Activated naive CD8-positive, alpha-beta T cell treated with anti-CD3 and anti-CD28 coated beads for 36 hours (primary cell): ENCODE measurements at places on chromosomes 13 and 19. TPM values are rescaled to one million over a fixed set of nuclear protein-coding genes. Genes with fewer than 3 reads are reported as not detected.

- no peaks in the 10 kb centered on the region for H3K27me3 ChIP-seq
- no peak overlapping the region for H3K4me3 ChIP-seq
- peaks cover 2% of the 10 kb centered on the region for H3K36me3 ChIP-seq
- no peak for DNase-seq
- no peak overlapping the region for H3K27ac ChIP-seq
These were observed 66.5 kb downstream of the DGKH start for GRCh38 chr13:42114912-42115311.

XPO4 gene
- total RNA-seq = 34.5 TPM

- no peaks in the 10 kb centered on the region for H3K36me3 ChIP-seq
- no peak overlapping the region for H3K27ac ChIP-seq
- peaks cover 43% of the 10 kb centered on the region for H3K27me3 ChIP-seq
- peak overlapping the region; percentile 40 for H3K4me3 ChIP-seq
- peaks cover 11% of the 10 kb centered on the region for H3K4me1 ChIP-seq
These were observed 13.1 kb downstream of the TJP3 start for GRCh38 chr19:3721131-3721886.

DNA sequence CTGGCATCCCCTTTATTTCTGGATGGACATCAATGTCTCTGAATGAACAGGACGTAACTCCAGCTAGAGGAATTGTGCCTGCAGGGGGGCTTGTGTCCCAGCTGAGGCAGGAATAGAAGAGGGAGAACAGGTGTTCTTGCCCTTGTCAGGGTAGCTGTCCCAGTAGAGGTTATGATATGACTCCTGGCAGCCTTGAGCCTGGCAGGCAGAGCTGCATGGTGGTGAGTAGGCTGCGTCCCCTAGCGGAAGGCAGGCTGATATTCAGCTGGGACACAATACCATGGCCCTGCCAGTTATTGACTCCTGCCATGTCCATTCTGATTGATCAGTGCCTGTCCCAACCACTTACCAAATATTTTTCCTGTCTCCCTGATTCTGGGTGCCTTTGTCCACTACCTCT is 197.2 kb downstream of the RAP2A start:
- H3K36me3 ChIP-seq = no peaks in the 10 kb centered on the region
- H3K4me1 ChIP-seq = no peaks in the 10 kb centered on the region
- DNase-seq = no peak
- H3K4me3 ChIP-seq = no peak overlapping the region

GRCh38 chr19:56105090-56105701 is 15.9 kb downstream of the ZNF787 start:
- peak; percentile 48 for DNase-seq
- H3K4me1 ChIP-seq = peaks cover 30% of the 10 kb centered on the region
- no peaks in the 10 kb centered on the region for H3K27me3 ChIP-seq
- no peak overlapping the region for H3K4me3 ChIP-seq

GRCh38 chr13:75353781-75354193 is 128.2 kb downstream of the TBC1D4 start:
- H3K27ac ChIP-seq = no peak overlapping the region
- H3K4me3 ChIP-seq = no peak overlapping the region
- DNase-seq = no peak
- H3K27me3 ChIP-seq = no peaks in the 10 kb centered on the region

BEST2 gene
- total RNA-seq = not detected

DNA sequence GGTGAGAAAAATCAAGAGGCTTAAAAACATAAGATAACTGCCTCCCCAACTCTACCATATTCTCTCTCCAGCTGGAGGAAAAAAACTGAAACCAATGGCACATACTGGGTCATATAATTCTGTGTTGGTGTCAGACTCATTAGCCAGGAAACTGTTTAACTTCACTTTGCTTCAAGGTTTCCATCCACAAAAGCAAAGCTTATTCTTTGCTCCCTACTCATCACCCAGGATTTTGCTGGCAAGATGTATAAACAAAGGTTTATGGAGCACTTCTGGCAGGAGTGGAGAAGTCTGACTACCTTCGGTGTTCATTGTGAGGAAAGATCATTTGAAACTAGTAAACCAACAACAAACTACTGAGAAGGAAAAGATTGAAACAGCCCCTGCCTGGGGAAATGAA is 197.5 kb upstream of the SERP2 start:
- H3K27me3 ChIP-seq = no peaks in the 10 kb centered on the region
- H3K4me1 ChIP-seq = no peaks in the 10 kb centered on the region
- no peak for DNase-seq
- H3K4me3 ChIP-seq = no peak overlapping the region

DNA sequence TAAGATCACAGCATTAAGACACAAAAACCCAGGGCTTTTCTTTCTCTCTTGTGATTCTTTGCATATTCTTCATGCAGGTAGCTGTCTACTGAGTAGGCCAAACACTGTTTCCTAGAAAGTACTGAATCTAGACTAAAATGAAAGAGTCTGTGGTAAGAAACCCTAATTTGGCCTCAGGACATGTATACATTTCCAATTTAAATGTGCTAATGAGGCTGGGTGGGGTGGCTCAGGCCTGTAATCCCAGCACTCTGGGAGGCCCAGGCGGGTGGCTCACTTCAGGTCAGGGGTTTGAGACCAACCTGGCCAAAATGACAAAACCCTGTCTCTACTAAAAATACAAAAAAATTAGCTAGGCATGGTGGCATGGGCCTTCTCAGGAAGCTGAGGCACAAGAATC is 57.8 kb downstream of the MYCBP2 start:
- DNase-seq = no peak
- peaks cover 1% of the 10 kb centered on the region for H3K4me1 ChIP-seq
- no peak overlapping the region for H3K27ac ChIP-seq
- H3K36me3 ChIP-seq = peaks cover 23% of the 10 kb centered on the region
- H3K27me3 ChIP-seq = no peaks in the 10 kb centered on the region

DNA sequence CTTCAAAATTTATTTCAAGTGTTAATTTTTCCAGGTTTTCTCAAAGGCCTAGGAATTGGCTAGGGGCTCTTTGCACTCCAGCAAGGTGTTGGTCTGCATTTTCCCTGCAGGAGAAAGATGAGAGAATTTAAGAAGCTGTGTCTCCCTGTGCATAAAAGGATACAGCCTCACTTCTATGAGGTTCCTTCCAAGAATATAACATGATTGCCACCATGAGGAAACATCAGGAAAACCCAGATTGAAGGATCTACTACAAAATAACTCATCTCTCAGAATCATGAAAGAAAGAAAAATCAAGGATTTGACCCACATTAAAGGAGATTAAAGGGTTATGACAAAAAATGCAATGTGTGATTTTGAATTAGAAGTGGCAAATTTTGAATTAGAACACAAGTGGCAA is 69.9 kb downstream of the RUBCNL start:
- H3K27ac ChIP-seq = no peak overlapping the region
- H3K4me3 ChIP-seq = no peak overlapping the region
- H3K27me3 ChIP-seq = no peaks in the 10 kb centered on the region
- peaks cover 42% of the 10 kb centered on the region for H3K4me1 ChIP-seq
- H3K36me3 ChIP-seq = peaks cover 44% of the 10 kb centered on the region

S1PR5 gene
- total RNA-seq = not detected

ADPRHL1 gene
- 0.56 TPM for total RNA-seq

- no peaks in the 10 kb centered on the region for H3K4me1 ChIP-seq
- no peak for DNase-seq
- no peaks in the 10 kb centered on the region for H3K36me3 ChIP-seq
- no peaks in the 10 kb centered on the region for H3K27me3 ChIP-seq
These were observed 555.4 kb downstream of the KCTD12 start for GRCh38 chr13:76330761-76331160.

- DNase-seq = no peak
- H3K27me3 ChIP-seq = peaks cover 36% of the 10 kb centered on the region
- H3K4me1 ChIP-seq = peaks cover 13% of the 10 kb centered on the region
These were observed 60.8 kb upstream of the CEACAM21 start for GRCh38 chr19:41515015-41515652.

DNA sequence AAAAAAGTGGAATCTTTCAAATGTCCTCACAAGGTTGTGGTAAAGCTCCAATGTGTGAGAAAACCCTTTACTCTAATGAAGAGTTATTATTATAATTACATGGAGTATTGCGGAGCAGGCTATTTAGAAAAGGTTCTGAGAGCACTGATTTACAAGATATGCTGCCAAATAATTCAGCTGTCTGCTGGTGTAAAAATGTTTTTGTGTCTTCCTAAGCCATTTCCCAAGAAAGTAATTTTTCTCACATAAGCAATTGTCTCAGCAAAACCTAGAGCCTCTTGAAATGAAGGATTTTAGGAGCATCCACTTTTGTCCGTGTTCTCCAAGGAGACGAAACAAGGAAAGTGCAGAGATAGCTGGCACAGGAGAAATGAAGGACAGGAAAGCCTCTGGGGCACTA is 229.6 kb upstream of the STARD13 start:
- DNase-seq = no peak
- H3K27ac ChIP-seq = no peak overlapping the region
- peaks cover 3% of the 10 kb centered on the region for H3K27me3 ChIP-seq
- H3K36me3 ChIP-seq = no peaks in the 10 kb centered on the region
- H3K4me3 ChIP-seq = no peak overlapping the region
- H3K4me1 ChIP-seq = no peaks in the 10 kb centered on the region

- peak overlapping the region; percentile 88 for H3K27ac ChIP-seq
- H3K4me3 ChIP-seq = peak overlapping the region; percentile 95
- no peak for DNase-seq
- peaks cover 14% of the 10 kb centered on the region for H3K4me1 ChIP-seq
- no peaks in the 10 kb centered on the region for H3K27me3 ChIP-seq
- peaks cover 11% of the 10 kb centered on the region for H3K36me3 ChIP-seq
These were observed 16.0 kb upstream of the MRI1 start for GRCh38 chr19:13748169-13748828.

- H3K27ac ChIP-seq = no peak overlapping the region
- H3K4me3 ChIP-seq = no peak overlapping the region
- no peaks in the 10 kb centered on the region for H3K4me1 ChIP-seq
- H3K36me3 ChIP-seq = no peaks in the 10 kb centered on the region
These were observed 111.3 kb upstream of the MIR17HG start for GRCh38 chr13:91236182-91236581.

DNA sequence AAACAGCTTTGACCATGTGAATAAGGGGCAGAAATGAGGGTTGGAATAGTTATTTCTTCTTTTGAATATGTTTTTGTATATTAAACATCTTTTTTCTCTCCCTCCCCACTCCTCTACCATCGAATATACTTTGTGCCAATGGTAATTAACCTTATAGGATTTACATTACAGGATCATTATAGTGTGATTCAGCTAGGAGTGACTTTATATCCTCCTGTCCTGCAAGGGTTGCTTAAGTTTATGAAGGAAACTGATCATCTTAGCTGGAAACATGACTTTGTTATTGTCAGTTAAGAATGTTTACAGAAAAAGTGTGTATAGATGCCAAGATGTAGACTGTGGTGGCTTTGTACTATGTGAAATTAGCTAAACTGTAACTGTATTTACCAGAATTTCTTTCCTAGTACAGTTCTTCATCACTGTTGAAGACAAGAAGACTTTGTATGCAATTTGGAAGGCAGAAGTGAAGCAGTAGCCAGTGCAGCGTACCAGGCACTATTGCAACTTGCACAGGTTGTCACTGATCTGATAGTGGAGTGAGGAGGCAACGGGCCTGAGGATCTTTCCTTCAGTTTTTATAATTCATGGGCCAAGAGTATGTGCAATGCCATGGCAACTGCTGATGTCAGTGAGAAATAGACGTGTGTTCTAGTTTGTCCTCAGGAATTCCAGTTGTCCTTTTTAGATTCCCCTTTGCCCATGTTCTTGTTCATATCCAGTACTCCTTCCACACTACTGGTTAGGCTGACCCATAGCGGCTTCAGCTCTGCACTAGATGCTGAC is 8.2 kb upstream of the PAN3 start:
- no peaks in the 10 kb centered on the region for H3K36me3 ChIP-seq
- H3K4me3 ChIP-seq = no peak overlapping the region
- DNase-seq = no peak
- no peaks in the 10 kb centered on the region for H3K4me1 ChIP-seq

APOC1 gene
- 1.5 TPM for total RNA-seq

ZNF506 gene
- total RNA-seq = 28.4 TPM

NLRP12 gene
- 0.06 TPM for total RNA-seq

DNA sequence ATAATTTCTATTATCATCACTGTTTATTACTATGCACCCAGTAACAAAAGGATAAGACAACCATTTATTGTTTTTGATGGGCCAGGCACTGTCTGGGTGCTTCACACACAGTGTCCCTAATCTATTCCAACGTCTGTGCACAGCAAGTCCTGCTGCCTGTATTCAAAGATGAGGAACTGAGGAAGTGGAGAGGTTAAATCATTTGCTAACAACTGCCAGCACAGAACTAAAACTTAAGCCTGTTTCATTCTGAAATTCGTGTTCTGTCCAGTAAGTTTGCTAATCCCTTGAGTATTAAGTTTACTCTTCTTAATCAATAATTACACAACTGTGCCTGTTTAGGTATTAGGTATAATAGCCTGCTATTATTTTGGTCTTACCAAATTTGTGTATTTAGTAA is 41.9 kb downstream of the TEX26 start:
- no peak overlapping the region for H3K27ac ChIP-seq
- no peaks in the 10 kb centered on the region for H3K36me3 ChIP-seq
- DNase-seq = no peak
- H3K4me3 ChIP-seq = no peak overlapping the region
- H3K27me3 ChIP-seq = peaks cover 23% of the 10 kb centered on the region

GRCh38 chr19:29543381-29543780 is 17.6 kb downstream of the VSTM2B start:
- no peaks in the 10 kb centered on the region for H3K36me3 ChIP-seq
- H3K4me1 ChIP-seq = no peaks in the 10 kb centered on the region
- H3K27ac ChIP-seq = no peak overlapping the region
- H3K4me3 ChIP-seq = no peak overlapping the region
- peaks cover 18% of the 10 kb centered on the region for H3K27me3 ChIP-seq

- no peaks in the 10 kb centered on the region for H3K27me3 ChIP-seq
- peak overlapping the region; percentile 97 for H3K27ac ChIP-seq
- peak overlapping the region; percentile 97 for H3K4me3 ChIP-seq
- peaks cover 44% of the 10 kb centered on the region for H3K36me3 ChIP-seq
These were observed 919 bp downstream of the VAV1 start for GRCh38 chr19:6773323-6773931.

- H3K27ac ChIP-seq = no peak overlapping the region
- H3K4me1 ChIP-seq = peaks cover 4% of the 10 kb centered on the region
- peak overlapping the region; percentile 25 for H3K4me3 ChIP-seq
- DNase-seq = peak; percentile 86
These were observed 9.3 kb downstream of the HOOK2 start for GRCh38 chr19:12766051-12766521.

DNA sequence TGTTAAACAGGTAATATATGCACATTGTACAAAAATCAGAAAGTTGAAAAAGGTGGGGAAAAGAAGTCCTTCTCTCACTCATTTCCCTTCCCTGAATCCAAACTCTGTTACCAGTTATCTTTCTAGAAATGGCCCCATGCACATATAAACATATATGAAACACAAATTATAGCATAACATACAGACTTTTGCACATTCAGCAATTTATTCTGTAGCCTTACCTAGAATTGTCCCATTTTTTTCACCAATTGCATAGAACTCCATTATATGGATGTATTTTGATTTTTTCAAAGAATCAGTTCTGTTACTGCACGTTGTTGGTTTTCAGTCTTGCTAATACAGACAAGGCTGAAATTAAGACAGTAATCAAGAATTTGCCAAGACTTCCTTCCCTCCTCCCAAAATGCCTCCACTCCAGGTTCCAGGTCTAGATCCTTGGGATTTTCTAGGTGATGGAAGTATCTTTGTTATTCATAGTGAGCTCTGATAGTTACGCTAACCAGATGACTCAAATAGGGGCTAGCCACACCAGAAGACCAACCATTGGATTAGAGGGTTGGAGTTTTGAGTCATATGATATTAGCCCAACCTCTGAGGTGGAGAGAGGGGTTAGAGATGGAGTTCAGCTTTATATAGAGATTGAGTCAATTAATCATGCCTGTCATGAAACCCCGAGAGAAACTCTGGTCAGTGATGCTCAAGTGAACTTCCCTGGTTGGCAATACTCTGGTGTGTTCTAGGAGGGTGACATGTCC is 30.7 kb downstream of the GPR180 start:
- H3K27ac ChIP-seq = no peak overlapping the region
- H3K36me3 ChIP-seq = peaks cover 23% of the 10 kb centered on the region
- H3K4me1 ChIP-seq = no peaks in the 10 kb centered on the region
- no peak for DNase-seq
- H3K27me3 ChIP-seq = no peaks in the 10 kb centered on the region
